Panc1 (cell line): ENCODE measurements at places on chromosomes 12 and 14. TPM values are rescaled to one million over a fixed set of nuclear protein-coding genes. Genes with fewer than 3 reads are reported as not detected.
A peak's percentile ranks its signal among the peaks of the same experiment; 100 is the strongest.

Gene SLC39A2
- not detected for total RNA-seq

Gene RTN1
- 0.05 TPM for total RNA-seq

Gene NRL
- total RNA-seq: 1.4 TPM

GRCh38 chr14:82500222-82500621 is 966.6 kb upstream of the SEL1L start:
- H3K4me1 ChIP-seq: no peaks in the 10 kb centered on the region
- no peak for DNase-seq
- H3K27me3 ChIP-seq: no peaks in the 10 kb centered on the region
- no peak overlapping the region for H3K4me3 ChIP-seq
- H3K36me3 ChIP-seq: no peaks in the 10 kb centered on the region

- no peaks in the 10 kb centered on the region for H3K27me3 ChIP-seq
- peak overlapping the region; percentile 44; the same call in 1 of the 2 replicates for H3K27ac ChIP-seq
- peaks cover 22% of the 10 kb centered on the region for H3K4me1 ChIP-seq
- no peak overlapping the region for H3K4me3 ChIP-seq
Measured at GRCh38 chr12:49956663-49957569, 4.8 kb upstream of the AQP5 start.

DNA sequence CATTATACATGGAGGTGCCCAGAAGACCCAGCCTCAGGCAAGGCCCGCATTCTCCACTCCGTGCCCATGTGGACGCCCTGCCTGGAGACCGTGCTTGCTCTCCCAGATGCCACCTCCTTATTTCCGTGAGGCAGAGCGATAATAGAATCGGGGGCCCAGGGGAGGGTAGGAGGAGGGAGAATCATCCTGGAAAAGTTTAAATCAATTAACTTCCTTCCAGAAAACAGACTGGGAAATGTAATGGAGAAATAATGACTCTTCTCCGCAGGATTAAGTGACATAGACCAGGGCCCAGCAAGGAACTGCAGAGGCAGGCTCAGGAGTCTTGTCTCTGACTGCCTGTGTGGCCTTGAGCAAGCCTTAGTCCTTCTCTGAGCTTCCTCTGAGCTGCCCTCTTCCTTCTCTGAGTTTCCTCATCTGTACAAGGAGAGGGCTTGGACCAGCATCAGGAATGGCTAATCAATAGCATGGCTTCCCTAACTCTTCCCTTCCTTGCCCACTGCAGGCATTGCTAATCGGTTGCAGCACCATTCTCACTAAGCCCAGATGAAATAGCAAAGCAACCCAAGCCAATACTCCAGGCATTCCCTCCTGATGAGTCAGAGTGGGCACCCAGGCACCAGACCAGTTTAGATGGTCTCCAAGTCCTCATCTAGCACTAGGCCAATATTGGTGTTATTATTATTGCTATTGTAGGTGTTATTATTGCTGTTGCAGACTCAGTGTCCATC is 11.3 kb upstream of the FAM222A start:
- H3K4me3 ChIP-seq: no peak overlapping the region
- no peaks in the 10 kb centered on the region for H3K27me3 ChIP-seq
- no peak for DNase-seq
- H3K36me3 ChIP-seq: no peaks in the 10 kb centered on the region
- H3K27ac ChIP-seq: no peak overlapping the region
